ENCODE measurements at places on chromosomes 6 and 20.

- DNase-seq, result no peak
These were observed 104.8 kb upstream of the ZNF217 start for GRCh38 chr20:53698371-53698978.

- DNase-seq, result no peak
These were observed 6.0 kb downstream of the CNPY3 start for GRCh38 chr6:42935322-42935721.

DNA sequence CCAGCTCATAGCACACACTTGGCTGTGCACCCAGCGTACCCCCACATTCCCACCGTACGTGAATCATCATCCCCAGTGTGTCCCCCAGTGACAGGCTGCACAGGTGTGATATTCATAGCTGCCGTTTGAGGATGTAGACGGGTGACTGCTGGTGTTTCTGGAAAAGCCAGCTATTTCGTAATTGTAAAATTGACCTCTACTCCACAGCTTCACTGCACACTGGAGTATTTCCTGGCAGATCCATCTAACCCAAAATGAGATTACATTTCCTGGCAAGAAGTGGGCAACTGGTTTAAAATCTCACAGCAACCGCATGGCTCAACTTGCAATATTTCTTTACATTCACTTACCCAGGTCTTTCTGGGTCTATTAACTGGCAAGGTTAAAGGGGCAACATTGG lies 30.3 kb downstream of the CD83 start:
- DNase-seq, result no peak

DNA sequence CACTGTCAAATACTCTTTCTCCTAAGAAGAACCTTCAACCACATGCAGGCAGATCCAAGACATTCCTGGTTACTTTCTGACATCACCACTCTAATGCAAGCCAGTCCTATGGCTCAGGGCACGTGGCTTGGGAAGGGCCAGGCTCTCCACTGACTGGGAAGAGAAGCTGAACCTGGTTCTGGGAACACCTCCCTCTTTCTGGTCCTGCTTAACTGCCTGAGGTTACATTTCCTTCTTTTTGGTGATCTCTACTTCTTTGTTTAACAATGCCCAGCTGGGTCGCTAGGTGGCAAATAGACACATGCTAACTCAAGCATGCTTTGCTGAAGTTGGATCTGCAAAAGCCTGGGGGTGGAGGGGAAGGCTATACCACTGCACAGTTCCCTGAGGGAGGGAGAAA lies 249.8 kb downstream of the GMDS start:
- DNase-seq, result no peak

DNA sequence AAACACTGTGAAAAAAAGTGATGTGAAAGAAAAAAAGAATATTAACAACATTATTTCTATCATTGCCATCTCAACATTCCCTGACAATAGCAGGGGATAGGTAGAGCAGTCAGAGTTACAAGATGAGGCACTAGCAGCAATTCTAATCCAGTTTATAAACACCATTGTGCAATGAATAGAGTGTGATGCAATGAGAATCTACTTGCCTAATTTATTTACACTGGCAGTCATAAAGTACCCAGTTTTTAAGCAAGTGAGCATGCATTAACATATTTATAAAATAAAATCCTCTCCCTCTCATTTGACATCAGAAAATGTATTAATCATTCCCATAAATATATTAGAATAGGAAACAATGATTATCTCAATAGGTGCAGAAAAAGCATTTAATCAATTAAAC lies 2.5 kb upstream of the MANEA start:
- DNase-seq, result no peak

GRCh38 chr6:88574651-88575050 lies 388.8 kb downstream of the RNGTT start:
- DNase-seq, result no peak

GRCh38 chr6:72552938-72553337 lies 68.9 kb upstream of the KCNQ5 start:
- no peak for DNase-seq

GRCh38 chr6:109896341-109896740 lies 81.8 kb upstream of the GPR6 start:
- no peak for DNase-seq

DNA sequence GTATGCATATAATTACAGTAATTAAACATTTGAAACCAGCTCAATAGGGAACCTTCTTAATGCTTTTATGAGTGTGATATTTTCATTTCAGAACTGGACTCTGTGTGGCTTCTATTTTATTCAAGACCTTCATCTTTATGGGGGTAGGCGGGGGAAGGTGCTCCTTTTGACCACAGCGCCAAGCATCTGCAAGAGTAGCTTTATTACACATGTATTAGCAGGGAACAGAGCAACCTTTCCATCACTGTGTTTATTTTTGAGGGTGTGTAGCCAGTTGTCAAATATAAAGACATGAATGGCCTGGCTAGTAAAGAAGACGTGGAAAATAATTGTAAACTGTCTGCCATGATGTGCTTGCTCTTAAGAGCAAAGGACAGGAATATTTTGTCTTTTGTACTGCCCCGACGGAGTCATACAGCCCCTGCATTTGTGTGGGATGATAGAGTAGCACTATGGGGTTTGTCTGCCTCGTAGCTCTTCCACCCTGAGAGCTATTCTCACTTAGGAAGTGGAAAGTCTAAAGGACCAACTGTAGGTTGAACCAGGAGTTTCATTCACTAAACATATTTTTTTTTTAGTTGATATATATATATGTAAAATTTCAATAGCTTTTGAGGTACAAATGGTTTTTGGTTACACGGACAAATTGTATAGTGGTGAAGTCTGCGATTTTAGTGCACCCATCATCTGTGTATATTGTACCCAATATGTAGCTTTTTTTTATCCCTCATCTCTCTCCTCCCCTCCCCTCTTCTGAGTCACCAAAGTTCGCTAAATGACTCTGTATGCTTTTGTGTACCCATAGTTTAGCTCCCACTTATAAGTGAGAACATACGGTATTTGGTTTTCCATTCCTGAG lies 91.2 kb downstream of the CARMIL1 start:
- DNase-seq, result no peak

DNA sequence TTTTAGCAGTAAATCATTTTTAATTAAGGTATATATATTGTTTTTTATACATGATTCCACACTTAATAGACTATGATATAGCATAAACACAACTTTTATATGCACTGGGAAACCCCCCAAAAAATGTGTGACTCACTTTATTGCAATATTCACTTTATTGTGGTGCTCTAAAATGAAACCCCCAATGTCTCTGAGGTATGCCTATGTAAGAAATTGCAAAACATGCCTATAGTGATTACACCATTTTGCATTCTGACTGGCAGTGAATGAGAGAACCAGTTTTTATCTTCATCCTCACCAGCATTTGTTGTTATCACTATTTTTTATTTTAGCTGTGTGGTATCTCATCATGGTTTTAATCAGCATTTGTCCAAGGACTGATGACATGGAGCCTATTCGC lies 8.5 kb upstream of the CST11 start:
- DNase-seq, result no peak

DNA sequence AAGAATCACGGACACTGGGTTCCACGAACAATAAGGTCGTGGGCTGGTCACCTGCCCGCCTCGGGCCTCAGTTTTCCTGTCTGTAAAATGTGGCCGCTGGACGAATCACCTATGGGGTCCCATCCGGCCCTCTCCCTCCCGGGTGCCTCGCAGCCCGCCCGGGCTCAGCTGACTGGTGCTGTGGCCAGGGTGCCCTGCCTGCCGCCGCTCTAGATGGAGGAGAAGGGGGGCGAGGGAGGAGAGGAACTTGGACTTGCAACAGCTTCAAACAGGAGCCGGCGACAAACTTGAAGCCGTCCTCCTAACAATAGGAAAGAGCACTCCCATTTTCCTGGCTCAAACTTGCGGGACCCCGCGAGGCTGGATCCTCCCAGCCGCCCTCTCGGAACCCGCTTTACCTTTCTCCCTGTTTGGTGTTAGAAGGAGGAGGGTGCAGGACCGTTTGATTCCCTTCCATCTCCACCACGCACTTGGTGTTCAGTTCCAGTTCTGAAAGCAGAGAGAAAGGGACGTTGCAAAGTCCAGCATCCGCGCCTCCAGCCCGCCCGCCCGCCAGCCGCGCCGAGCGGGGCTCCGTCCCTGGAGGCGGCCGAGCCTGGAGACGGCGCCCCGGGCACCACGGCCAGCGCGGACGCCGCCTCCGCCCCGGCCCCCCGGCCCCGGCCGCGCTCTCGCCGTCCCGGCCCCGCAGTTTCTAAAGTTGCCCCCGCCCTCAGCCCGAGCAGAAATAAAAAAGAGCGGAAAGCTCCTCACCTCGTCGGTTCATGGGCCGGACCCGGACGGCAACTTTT lies 584 bp downstream of the KIF13A start:
- no peak for DNase-seq

- DNase-seq, result no peak
These were observed 353.2 kb upstream of the BTBD3 start for GRCh38 chr20:11564491-11564890.

- DNase-seq, result no peak
These were observed 15.6 kb upstream of the BICRAL start for GRCh38 chr6:42766163-42766670.

- DNase-seq, result no peak
These were observed 21.2 kb upstream of the CDKN1A start for GRCh38 chr6:36657271-36657670.

DNA sequence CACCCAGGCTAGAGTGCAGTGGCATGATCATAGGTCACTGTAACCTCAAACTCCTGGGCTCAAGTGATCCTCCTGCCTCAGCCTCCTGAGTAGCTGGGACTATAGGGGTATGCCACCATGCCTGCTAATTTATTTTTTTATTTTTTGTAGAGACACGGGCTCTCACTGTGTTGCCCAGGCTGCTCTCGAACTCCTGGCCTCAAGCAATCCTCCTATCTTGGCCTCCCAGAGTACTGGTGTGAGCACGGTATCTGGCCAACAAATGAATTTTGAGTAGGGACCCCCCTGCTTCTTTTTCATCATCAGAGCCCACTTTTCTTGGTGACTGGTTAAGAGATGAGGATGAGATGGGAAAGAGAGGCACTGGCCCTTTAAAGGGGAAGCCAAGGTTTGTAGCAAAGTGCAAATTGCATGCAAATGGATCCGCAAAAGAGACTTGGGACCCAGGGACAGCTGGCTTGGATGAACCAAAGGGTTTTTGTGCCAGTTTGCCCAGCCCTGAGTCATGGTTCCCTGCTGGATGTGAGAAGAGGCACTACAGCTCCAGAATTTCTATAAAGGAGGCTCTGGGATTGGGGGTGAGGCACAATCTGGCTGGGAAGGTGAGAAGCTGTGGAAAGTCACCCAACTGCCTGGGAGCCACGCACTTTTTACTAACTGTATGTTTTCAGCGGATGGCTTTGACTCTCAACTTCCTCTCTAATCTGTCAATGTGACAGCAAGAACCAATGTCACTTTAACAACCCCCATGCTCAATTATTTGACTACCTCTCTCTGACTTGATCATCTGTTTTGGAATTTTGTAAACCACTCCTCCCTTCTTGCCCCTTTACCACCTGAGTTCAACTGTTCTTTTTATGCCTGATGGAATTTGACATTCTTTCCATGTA lies 58.7 kb upstream of the RNF24 start:
- no peak for DNase-seq

DNA sequence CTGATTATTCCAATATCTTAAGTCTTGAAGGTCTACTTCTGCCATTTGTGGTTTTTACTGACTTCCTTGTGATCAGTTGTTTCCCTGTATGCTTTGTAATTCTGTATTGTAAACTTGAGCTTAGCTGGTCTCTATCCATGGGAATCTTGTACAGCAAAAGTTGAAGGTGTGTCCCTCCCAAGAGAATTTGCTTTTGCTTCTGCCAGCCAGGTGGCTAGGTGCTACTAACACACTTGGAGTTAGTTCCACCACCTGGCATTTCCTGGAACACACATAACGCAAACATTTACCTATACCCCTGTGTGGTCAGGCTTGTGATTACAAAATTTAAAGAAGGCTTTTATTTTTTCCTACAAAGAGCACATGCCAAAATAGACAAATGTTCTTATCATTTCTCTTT lies 141.2 kb downstream of the GRM4 start:
- DNase-seq, result no peak

DNA sequence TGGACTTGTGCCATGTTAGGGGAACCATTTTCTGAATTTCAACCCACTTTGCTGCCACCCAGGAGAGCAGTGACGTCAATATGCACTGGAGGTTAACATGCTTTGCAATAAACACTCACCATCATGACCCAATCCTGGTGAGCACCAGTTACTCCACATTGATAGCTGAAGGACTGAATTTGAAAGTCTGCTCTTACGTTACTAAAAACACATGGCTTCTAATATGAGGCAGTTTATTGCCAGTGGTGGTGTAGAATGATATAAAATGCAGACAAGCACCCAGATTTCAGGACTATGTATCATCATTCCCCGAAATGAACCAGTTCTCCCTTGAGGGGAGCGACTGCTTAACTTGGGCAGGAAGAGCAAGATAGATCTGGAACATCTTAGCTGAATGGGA lies 23.8 kb downstream of the RFPL4B start:
- no peak for DNase-seq

DNA sequence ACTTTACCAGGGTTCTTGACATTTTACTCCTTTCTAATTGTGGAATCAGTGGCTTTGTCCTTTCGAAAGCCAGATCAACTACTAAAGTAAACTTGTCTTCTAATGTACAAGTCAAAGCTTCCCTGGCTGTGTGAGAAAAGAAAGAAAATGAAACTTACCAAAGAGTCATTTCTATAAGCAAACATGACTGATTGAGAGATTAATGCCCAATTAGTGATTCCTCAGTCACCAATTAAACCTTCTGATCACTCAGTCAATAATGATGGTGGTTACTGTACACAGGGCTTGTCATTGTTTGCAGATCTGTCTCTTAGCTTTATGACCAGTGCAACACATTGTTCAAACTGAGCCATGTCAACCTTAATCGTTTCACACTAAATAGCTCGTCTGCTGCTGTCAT lies 1168.4 kb upstream of the CITED2 start:
- no peak for DNase-seq

DNA sequence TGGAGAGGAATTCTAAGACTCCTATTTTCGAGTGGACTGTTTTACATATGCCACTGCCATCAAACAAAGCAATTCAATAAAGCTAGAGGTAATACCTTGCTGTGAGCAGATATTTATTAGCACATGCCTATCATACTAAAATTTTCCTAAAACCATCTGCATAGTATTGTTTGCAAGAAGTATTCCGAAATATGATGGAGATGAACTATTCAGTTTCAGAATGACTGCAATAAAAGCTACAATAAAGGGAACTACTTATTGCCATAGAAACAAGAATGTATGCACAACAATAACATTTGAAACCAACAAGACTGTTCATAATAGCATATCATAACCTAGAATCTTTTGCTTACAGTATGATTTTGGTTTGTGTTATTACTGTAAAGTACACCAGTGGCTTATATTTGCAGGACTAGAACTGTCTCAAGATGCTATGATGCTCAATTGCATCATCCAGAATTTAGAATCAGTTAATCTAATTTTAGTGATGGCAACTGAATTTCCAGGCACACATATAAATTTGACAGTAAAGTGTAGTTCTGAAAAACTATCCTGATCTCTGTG lies 144.3 kb downstream of the GRIK2 start:
- no peak for DNase-seq

- DNase-seq, result no peak
These were observed 106.8 kb upstream of the NXT1 start for GRCh38 chr20:23243791-23244155.
